Stimulated activated CD4-positive, alpha-beta T cell treated with anti-CD3 and anti-CD28 coated beads, TNF-alpha, amount 100 ng/mL, for 48 hours (primary cell): ENCODE measurements at places on chromosomes 7 and 10.

DNA sequence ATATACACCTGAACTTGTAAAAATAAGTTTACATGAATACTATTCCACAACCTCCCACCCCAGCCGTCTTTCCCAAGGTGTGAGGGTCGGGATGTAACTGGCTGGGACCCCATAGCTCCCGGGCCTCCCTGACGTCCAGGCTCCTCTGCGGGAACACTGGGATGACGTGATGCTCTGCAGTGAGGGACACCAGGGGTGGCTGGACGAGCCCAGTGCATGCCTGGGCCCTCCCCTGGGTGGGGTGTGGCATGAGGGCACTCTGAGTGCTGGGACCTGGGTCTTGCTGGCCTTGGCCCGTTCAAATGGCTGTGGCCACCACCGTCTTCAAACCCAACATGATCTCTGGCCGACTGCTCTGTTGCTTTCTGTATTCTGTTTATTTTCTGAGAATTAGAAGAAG lies 182.4 kb downstream of the DNAJB6 start:
- no peak for DNase-seq

DNA sequence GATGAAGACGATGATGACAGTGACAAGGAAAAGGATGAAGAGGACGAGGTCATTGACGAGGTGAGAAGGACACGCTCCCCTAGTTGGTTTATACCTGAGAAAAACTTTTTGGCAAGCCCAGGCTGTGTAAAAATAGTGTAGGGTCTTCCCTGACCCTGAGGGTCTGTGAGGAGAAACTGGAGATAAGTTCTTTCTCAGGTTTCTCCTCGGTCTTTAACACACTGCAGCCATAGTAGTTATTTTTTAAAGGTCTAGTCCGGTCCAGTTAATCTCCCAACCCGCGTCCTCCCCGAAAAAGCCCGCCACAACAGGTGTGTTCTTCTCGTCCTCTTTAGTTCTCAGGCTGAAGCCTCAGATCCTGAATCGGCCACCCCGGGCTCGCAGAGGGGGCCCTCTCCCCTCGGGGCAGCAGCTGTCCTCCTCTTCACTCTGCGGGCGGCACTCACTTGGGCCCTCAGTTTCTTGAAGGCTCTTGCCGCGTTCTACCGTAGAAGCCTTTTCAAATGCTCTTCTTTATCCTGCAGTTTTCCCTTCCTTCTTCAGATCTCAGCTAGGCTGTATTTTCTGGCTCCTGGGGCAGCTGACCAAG lies 411 bp downstream of the BCCIP start:
- no peak for DNase-seq

GRCh38 chr7:111855842-111856227 lies 293.5 kb upstream of the IMMP2L start:
- no peak for DNase-seq

DNA sequence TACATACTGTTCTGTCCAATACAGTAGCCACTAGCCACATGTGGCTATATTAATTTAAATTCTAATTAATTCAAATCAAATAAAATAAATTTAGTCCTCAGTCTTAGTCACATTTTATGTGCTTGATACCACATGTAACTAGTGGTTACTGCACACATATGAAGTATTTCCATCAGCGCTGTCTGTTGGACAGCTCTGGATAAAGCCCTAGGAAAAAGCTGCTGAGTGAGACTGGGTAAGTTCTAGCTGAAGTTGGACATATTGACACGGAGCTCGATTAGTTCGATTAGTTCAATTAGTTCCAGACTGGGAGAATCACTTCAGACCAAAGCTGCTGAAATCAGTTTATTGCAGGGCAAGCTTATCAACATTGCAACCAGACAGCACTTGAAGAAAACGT lies 15.1 kb upstream of the LIPM start:
- DNase-seq, result no peak

DNA sequence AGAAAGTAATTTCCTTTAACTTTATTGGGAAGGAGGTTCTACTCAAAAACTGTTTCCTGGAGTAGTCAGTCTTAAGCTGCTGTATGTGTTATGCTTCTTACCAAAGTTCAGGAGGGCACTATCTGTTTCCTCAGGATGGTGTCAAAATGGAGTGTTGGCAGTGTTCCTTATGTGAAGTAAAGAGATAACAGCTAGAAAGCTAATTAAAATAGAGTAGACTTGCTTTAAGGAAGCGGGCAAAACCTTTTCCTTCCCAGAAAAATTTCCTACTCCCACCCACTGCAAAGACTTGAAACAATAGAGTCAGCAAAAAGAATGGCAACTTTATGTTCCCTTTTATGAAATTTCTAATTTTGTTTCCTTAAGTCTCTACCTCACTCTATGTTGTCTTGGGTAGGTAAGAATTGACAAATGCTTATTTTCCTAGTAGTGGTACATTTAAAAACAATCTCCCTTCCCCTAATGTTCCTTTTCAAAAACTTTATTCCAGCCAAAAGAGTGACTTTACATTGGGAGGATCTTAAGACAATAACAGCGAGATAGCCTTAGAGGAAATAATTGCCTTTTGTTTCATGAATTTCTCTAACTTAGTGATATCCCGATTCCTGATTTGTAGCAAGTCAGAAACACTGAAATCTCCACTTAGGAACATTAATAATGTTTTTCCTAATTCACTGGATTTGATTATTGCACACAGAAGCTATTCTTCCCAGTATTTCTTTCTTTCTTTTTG lies 26.5 kb upstream of the ENTPD1 start:
- no peak for DNase-seq

GRCh38 chr10:70537398-70538194 lies 59.0 kb downstream of the PALD1 start:
- peak; percentile 16 for DNase-seq

DNA sequence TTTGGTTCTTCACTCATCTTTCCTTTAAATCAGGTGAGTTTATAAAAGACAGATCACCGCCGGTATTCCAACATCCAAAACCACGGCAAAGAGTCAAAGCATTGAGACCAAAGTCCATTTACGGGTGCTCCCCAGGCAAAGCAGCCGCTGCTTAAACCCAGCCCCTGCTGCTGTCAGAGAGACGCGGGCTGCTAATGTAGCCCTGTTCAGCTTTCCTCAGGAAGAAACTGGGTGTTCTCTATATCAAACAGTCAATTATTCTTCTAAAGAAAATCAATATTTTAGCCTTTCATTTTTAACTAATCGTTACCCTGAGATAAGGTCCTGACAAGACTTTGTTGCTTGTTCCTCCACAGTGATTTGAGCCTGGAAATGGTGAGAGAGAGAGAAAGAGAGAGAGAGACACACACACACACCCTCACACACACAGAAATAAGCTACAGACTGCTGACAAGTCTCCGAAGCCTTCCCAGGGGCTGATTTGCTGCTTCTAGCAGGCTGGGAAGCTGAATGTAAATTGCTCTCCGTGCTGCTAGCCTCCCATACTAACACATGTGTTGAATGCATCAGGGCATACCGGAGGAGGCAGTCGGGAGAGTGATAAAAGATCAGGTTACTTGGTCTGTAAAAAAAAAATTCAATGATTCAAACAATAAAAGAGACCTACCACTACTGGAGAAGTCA lies 183.0 kb upstream of the ANK3 start:
- no peak for DNase-seq

GRCh38 chr10:119253433-119254174 lies 46.2 kb downstream of the GRK5 start:
- DNase-seq, result peak; percentile 61

DNA sequence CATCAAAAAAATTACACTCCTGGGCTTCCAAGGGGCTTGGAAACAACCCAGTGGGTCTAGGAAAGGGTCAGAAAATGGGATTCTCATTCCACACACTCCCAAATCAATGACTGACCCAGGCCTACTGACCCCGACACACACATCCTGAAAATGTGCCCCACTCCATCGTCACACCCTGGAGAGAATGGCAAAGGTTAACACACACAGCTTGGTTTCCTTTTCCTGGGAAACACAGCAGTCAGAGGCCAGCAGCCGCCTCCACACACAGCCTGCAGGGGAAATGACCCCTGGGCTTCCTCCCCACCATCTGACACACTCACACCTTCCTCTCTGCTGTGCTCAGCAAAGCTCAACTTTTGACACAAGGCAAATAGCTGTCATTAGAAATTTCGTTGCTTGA lies 42.9 kb downstream of the SH3PXD2A start:
- no peak for DNase-seq

DNA sequence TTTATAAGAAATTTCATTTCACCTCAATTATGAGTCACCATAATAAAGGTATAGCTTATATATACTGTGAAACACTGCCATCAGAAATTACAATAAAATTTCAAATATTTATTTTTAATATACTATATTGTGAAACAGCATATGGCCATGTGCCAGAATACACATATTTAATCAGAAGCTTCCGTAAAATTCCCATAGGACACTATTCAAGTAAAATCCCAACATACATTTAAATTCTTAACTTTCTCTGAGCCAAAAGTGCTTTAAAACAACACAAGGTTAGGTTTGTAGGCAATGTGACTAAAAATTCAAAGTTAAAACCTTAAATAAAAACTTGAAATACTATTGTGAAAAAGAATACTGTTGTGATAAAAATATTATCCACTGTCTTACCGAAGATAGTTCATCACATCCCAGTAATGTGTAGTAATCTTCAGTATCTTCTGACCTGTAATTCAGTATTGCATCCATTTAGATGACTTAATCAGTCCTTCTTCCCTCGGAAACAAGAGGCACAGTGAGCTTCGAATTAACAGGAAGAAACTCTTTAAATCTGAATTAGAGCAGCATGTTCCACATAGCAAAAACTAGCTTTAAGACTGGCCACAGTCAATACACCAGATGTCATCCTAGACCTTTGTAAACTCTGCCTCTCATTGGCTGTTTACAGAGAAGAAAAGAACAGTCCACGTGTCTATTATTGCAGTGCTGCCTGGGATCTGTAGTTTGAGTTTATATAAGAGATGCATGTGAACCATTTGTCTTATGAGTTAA lies at the start of gene DNAJC12:
TSS of gene DNAJC12 (minus strand) at position 648 of the 774 bp plus-strand sequence. CDS start at position 471, 177 bp downstream.
- no peak for DNase-seq

- DNase-seq, result no peak
Observed at GRCh38 chr7:80851896-80852476, 66.9 kb downstream of the SEMA3C start.

DNA sequence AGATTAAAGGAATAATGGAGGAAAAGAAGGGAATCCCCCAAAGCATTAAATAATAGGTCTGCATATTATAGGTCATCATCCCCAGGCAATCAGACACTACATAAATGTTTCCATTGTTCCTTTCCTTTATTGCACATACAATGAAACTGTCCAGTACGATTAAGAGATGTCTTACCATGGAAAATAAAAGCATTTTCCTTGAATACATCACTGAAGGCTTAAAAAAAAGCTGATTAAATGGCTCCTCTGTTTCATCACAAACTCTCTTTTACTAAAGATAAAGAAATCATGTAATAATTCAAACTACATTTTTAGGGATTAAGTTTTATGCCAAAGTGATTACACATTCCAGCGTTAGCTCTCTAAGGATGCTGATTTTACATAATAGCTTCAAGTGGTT lies 316.0 kb downstream of the AGMO start:
- no peak for DNase-seq

DNA sequence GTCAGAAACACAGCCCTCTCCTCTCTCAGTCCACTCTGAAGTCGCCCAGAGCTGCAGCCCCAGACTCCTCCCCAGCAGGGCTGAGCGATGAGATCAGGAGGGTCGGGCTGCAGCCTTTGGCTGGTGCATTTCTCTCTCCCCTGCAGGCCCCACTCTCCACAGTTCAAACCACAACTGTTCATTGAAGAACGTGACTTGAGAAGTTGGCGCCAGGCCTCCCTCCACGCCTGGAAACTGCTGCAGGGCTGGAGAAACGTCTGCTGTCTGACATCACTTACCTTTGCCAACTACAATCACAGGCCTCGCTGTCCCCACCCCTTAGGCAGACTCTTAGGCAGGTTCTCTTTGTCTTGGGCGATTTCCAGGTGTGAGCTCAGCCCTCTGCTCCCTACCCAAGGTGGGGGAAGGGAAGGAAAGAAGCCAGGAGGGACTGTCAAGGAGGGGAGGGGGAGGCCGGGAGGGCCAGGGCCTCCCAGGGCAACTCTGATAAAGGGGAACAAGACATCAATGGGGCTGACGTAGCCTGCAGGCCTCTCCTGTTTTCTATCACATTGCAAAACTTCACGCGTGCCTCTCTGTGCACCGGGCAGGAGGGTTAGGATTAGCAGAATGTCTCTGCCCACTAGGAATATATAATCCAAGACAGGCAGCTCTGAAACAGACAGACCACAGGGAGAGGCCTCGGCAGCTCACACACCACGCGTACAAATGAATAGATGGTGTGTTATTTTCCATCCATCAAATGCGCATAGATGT lies 32.7 kb downstream of the CALML5 start:
- no peak for DNase-seq

- no peak for DNase-seq
Observed at GRCh38 chr10:44702531-44702930, 208.6 kb upstream of the TMEM72 start.

- DNase-seq, result no peak
Observed at GRCh38 chr10:44400541-44400940, 15.6 kb upstream of the CXCL12 start.

DNA sequence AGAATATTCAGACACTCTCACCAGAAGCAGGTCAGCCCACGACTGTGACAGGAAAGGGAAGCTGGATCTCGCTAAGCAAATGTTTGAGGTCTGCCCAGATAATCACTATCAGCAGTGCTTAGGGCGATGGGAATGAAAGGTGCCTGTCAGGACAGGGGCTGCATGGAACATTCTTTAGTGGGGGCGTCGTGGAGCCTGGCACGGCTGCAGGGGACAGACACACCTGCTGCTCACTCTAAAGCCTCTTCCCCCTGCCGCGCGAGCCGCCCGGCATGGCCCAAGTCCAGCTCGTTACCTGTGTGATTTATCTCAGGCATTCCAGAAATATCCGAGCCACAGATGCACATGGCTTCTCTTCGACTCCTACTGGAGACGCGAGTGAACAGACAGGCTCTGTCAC lies 235.5 kb downstream of the GLRX3 start:
- no peak for DNase-seq

DNA sequence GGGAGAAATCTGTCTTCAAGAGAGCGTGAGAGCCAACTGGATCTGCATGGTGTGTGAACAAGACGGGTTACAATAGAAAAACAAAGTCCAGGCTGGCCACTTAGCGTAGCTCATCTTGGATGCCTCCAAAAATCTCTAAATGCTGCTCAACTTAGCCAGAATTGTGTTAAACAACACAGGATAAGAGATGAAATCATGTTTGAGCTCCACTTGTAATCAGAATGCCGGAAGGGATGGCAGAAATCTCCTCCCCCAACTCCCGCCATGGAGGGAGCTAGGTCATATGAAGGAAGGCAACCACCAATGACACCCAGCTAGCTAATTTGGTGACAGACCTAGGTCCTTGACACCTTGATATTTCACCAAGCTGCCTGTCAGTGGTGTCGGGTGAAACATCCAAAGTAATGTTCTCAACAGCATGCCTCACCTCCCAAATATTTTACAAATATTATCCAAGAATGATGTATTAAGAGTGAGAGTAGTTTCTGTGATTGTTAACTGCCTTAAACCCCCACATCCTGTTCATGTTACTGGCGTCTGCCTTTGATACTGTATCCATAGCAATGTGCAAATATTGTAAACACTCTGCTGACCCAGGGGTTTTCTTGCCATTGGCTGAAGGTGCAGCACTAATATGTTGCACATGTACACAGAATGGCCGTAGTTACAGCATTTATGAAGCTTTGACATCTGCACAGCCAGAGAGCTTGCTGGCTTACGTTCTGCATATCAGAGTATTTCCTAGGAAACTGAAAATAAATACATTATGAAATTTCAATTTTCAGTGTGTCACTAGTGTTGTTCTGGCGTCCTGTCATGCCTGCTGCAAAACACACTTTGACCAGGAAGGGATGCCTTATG lies 25.8 kb downstream of the TMEM254 start:
- DNase-seq, result no peak

- no peak for DNase-seq
Observed at GRCh38 chr7:134364619-134365037, 47.9 kb upstream of the SLC35B4 start.
